ENCODE measurements at places on chromosomes 11 and 22.

- DNase-seq, result no peak
Observed at GRCh38 chr11:23406131-23406819, 546.0 kb upstream of the CCDC179 start.

GRCh38 chr11:57649826-57650738, at the start of gene YPEL4:
Gene YPEL4, minus strand, starts transcription at chr11:57649912. Its CDS starts 2,805 bp downstream, at chr11:57647107.
- no peak for DNase-seq

- no peak for DNase-seq
Observed at GRCh38 chr22:26271427-26271826, 102.2 kb downstream of the SEZ6L start.

GRCh38 chr22:23106906-23107367, 34.9 kb downstream of the RSPH14 start:
- peak; percentile 81 for DNase-seq

- no peak for DNase-seq
Observed at GRCh38 chr22:46514592-46515207, 22.7 kb downstream of the CELSR1 start.

DNA sequence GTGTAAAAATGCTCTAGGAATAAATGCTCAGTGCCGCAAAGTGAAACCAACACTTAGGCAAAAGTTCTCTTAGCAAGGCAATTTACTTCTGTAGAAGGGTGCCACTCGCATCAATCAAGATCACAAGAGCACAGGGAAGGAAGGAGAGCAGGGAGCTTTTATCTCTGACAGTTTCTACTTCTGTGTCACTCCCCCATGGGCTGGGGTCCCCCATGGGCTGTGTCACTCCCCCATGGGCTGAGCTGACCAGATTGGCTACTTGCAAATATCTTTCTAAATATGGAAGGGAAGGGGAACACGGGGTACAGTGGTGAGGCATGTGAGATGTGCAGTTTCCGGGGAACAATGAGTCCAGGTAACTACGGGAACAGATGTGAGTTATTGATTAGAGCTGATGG, 397 bp downstream of the OR52N2 start:
- no peak for DNase-seq

DNA sequence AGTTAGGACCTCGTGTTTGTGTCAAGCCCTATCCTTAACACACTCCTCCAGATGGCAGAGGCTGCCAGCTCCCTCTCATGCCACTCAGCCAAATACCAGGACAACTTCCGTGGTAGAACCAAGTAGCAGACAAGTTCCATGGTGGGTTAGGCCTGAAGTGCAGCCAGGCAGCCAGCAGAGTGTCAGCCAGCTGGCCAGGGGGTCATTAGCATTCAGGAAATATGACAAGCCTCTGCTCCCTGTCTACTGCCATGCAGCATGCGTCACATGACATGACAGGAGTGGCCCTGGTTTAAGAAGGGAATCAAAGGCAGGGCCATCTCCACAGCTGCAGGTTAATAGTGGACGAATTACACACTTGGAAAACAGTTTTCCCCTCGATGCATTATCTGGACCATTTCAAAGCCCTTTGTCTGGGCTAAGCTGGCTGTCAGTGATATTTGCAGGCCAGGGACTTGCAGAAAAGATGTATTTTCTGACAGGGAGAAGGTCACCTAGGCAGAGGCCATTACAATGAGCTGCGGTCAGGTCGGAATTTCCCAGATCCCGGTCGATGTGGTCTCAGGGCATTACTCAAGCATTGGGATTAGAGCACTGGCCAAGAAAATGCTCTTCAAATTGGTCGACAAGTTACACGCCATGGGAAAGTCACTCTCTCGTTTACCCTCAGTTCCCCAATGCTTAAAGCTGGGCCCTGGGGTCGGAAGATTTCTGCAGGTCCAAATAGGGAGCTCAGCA, 461.7 kb upstream of the CADM1 start:
- no peak for DNase-seq

GRCh38 chr11:128484172-128484571, 103.2 kb downstream of the ETS1 start:
- DNase-seq, result peak; percentile 17

DNA sequence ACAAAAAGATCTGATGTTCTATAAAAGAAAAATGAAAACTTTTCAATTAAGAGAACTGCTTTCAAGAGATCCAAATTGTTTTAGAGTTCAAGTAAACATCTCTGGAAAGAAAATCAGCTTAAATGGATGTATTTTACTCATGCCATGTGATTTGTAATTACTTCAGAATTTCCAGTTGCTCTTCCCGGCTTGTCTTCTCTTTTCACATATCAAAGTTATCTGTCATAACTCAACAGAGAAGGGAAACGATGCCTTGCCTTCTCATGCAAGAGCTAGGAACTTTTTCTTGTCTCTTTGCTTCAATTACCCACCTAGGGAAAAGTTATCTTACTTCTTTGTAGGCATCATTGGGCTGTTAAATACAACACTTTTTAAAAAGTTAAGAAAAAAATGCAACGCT, 255.2 kb upstream of the POU2AF2 start:
- DNase-seq, result no peak
